Activated B cell treated with CpG ODN at 0.5 μM for 24 hours (primary cell): ENCODE measurements at places on chromosomes 1 and 21. TPM values are rescaled to one million over a fixed set of nuclear protein-coding genes. Genes with fewer than 3 reads are reported as not detected.

DNA sequence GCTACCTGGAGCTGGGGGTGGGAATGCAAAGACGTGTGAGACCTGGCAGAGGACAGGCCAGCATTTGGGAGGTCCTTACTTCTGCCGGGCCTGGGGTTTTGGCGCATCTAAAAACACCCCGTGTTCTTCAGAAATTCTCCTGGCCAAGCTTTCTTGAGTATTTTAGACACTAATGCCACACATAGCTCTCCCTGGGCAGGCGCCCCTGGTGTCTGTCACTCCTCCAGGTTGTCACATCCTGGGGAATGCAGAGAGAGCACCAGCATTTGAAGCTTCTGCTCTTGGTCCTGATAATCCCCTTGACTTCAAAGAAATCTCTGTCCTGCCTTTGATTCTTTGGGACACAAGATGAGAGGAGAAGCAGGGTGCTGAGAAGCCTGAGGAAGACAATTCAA is 6.0 kb downstream of the CAPN9 start:
- DNase-seq, result no peak
- H3K4me3 ChIP-seq, result no peak overlapping the region
- H3K4me1 ChIP-seq, result peaks cover 12% of the 10 kb centered on the region
- no peak overlapping the region for H3K27ac ChIP-seq
- H3K27me3 ChIP-seq, result peaks cover 4% of the 10 kb centered on the region

Gene SDHC
- 160 and 179 TPM in 2 replicates for total RNA-seq

- H3K27ac ChIP-seq, result no peak overlapping the region
- H3K27me3 ChIP-seq, result no peaks in the 10 kb centered on the region
- H3K4me1 ChIP-seq, result no peaks in the 10 kb centered on the region
- no peaks in the 10 kb centered on the region for H3K36me3 ChIP-seq
- no peak overlapping the region for H3K4me3 ChIP-seq
- DNase-seq, result no peak
These were observed 27.8 kb downstream of the SMIM12 start for GRCh38 chr1:34831721-34832246.

- H3K4me1 ChIP-seq, result peaks cover 7% of the 10 kb centered on the region
- no peak overlapping the region for H3K4me3 ChIP-seq
- H3K27me3 ChIP-seq, result no peaks in the 10 kb centered on the region
- H3K27ac ChIP-seq, result no peak overlapping the region
- no peaks in the 10 kb centered on the region for H3K36me3 ChIP-seq
These were observed 25.5 kb upstream of the ZNF281 start for GRCh38 chr1:200435200-200435780.

Gene GBP3
- 14.4 and 15.5 TPM in 2 replicates for total RNA-seq

GRCh38 chr1:242468784-242469183 is 55.7 kb downstream of the PLD5 start:
- DNase-seq, result no peak
- peaks cover 9% of the 10 kb centered on the region for H3K27me3 ChIP-seq
- H3K36me3 ChIP-seq, result no peaks in the 10 kb centered on the region
- peaks cover 4% of the 10 kb centered on the region for H3K4me1 ChIP-seq

DNA sequence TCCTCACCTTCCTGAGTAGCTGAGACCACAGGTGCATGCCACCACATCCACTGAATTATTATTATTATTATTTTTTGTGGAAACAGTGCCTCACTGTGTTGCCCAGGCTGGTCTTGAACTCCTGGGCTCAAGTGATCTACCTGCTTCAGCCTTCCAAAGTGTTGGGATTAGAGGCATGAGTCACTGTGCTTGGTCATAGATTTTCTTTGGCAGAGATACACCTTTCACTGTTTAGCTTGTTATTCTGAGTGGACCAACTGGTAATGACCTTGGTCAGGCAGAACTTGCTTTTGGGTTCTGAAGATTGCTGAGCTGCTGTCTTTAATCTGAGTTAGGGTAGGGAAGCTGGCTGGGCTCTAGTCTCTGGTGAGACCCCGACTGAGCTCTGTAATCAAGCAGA is 66.8 kb downstream of the DNAH14 start:
- DNase-seq, result no peak
- H3K27me3 ChIP-seq, result no peaks in the 10 kb centered on the region
- H3K4me3 ChIP-seq, result no peak overlapping the region
- no peaks in the 10 kb centered on the region for H3K36me3 ChIP-seq

Gene SLC30A1
- 14.2 and 15.6 TPM in 2 replicates for total RNA-seq

- H3K4me3 ChIP-seq, result no peak overlapping the region
- H3K27me3 ChIP-seq, result peaks cover 4% of the 10 kb centered on the region
- H3K27ac ChIP-seq, result no peak overlapping the region
These were observed 28.2 kb upstream of the FMO1 start for GRCh38 chr1:171220081-171220420.

DNA sequence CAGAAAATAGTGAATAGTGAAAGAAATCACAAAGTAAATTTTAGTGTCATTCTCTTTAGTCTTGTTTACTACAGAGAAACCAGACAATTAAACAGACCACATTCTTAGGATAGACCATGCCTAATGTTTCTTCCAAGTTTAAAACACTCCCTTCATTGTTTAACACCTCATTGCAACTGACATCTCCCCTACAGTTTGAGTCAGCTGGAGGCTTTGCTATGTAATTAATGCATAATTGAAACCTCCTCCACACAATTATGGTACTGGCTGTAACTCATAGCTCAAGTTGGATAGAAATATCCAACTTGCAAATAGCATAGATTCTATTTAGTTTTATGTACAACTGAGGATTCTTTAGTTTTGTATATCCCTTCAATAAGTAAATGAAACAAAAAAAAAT is 35.2 kb upstream of the B3GALT2 start:
- DNase-seq, result no peak
- H3K4me3 ChIP-seq, result no peak overlapping the region
- H3K27ac ChIP-seq, result no peak overlapping the region
- no peaks in the 10 kb centered on the region for H3K27me3 ChIP-seq

Gene AQP10
- total RNA-seq, result not detected in 2 replicates

Gene DCST1
- not detected in 2 replicates for total RNA-seq

- no peak overlapping the region for H3K4me3 ChIP-seq
- H3K4me1 ChIP-seq, result peaks cover 7% of the 10 kb centered on the region
- H3K36me3 ChIP-seq, result no peaks in the 10 kb centered on the region
- H3K27me3 ChIP-seq, result peaks cover 3% of the 10 kb centered on the region
These were observed 2.2 kb upstream of the CLCA2 start for GRCh38 chr1:86421601-86422280.

DNA sequence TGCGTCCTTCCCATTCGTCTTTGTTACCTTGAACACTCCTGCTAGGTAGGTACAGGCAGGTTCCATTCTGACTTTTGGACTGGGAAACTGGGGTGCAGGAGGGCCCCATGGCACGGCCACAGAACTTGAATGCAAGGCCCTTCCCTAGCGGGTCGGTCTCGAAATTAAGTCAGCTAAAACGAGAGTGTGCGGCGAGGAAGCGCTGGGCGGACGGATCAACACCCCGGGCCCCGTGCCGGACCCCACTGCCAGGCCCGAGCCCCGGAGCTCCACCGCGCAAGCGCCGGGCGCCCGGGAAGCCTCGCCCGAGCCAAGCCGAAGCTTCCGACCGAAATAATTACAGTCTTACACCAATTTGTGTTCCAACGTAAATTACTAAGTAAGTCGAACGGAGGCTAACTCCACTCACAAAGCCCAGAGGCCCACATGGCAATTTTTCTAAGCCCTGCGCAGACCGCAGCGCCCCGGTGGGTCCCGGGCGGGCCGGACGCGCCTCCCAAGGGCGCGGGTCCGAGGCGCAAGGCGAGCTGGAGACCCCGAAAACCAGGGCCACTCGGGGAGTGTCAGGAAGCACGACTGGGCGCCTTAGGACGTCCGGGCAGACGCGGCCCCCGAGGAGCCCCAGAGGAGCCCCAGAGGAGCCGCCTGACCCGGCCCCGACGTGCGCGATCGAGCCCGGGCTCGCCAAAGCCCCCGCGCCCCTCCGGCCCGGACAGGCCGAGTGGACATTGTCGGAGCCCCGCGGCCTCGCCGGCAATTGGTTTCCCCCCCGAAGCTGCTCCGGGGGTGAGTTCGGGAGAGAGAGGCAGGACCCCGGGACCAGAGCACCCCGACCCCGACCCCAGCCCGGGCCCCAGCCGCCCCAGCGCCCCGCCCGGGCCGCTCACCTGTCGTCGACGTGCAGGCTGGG is 624 bp downstream of the RIPK4 start:
- H3K4me1 ChIP-seq, result peaks cover 31% of the 10 kb centered on the region
- DNase-seq, result no peak
- no peaks in the 10 kb centered on the region for H3K36me3 ChIP-seq
- peaks cover 80% of the 10 kb centered on the region for H3K27me3 ChIP-seq
- H3K4me3 ChIP-seq, result peak overlapping the region; percentile 15

GRCh38 chr1:162892906-162893611 is 32.1 kb upstream of the CCDC190 start:
- DNase-seq, result no peak
- peaks cover 11% of the 10 kb centered on the region for H3K27me3 ChIP-seq
- no peak overlapping the region for H3K4me3 ChIP-seq
- no peak overlapping the region for H3K27ac ChIP-seq
- no peaks in the 10 kb centered on the region for H3K36me3 ChIP-seq
- no peaks in the 10 kb centered on the region for H3K4me1 ChIP-seq

Gene MIXL1
- total RNA-seq, result 0.75 and 0.93 TPM in 2 replicates

- no peaks in the 10 kb centered on the region for H3K36me3 ChIP-seq
- peaks cover 3% of the 10 kb centered on the region for H3K4me1 ChIP-seq
- H3K4me3 ChIP-seq, result no peak overlapping the region
- DNase-seq, result no peak
- no peak overlapping the region for H3K27ac ChIP-seq
These were observed 108.5 kb upstream of the KIF26B start for GRCh38 chr1:245046315-245046714.

DNA sequence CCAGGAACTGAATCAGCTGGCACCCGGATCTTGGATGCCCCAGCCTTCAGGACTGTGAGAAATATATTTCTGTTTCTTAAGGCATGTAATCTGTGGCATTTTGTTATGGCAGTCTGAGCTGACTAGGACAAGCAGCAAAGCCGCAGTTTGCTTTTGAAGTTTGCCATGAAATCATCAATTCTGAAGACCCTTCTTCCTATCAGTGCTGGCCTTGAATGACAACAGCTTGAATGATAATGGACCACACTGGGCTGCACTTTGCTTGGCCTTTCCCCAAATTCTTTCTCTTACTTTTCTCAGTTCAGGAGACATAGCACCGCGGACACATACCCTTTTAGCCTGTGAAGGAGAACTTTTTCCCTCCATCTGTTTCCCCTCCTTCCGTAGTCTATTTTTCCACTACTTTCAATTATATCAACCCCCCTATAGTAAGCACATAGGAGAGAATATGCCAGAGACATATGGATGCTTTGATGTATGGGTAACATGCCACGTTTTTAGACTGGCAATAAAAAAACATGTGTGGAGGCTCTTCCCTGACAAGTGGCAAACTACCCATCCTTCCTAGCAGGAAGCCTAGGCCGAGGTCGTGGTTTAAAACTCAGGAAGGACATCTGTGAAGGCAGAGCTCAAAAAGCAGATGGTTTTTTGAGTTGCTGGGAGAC is 42.9 kb downstream of the HLX start:
- no peaks in the 10 kb centered on the region for H3K36me3 ChIP-seq
- no peak overlapping the region for H3K4me3 ChIP-seq
- peaks cover 2% of the 10 kb centered on the region for H3K27me3 ChIP-seq
- DNase-seq, result no peak
- H3K27ac ChIP-seq, result no peak overlapping the region

- no peak overlapping the region for H3K27ac ChIP-seq
- peaks cover 45% of the 10 kb centered on the region for H3K27me3 ChIP-seq
- H3K4me1 ChIP-seq, result no peaks in the 10 kb centered on the region
- no peak for DNase-seq
These were observed 11.6 kb upstream of the OLFML2B start for GRCh38 chr1:162035241-162035640.

Gene B3GALNT2
- 9.1 and 9.5 TPM in 2 replicates for total RNA-seq

- no peak overlapping the region for H3K27ac ChIP-seq
- DNase-seq, result no peak
- H3K36me3 ChIP-seq, result no peaks in the 10 kb centered on the region
- no peak overlapping the region for H3K4me3 ChIP-seq
These were observed 120.6 kb downstream of the SYF2 start for GRCh38 chr1:25111706-25112105.
